ENCODE measurements at places on chromosomes 1 and 21. TPM values are rescaled to one million over a fixed set of nuclear protein-coding genes. Genes with fewer than 3 reads are reported as not detected.
A peak's percentile ranks its signal among the peaks of the same experiment; 100 is the strongest.

GRCh38 chr1:37265786-37266667, 208.4 kb upstream of the ZC3H12A start:
- no peak overlapping the region for H3K4me3 ChIP-seq
- H3K27ac ChIP-seq = no peak overlapping the region
- H3K27me3 ChIP-seq = no peaks in the 10 kb centered on the region

DNA sequence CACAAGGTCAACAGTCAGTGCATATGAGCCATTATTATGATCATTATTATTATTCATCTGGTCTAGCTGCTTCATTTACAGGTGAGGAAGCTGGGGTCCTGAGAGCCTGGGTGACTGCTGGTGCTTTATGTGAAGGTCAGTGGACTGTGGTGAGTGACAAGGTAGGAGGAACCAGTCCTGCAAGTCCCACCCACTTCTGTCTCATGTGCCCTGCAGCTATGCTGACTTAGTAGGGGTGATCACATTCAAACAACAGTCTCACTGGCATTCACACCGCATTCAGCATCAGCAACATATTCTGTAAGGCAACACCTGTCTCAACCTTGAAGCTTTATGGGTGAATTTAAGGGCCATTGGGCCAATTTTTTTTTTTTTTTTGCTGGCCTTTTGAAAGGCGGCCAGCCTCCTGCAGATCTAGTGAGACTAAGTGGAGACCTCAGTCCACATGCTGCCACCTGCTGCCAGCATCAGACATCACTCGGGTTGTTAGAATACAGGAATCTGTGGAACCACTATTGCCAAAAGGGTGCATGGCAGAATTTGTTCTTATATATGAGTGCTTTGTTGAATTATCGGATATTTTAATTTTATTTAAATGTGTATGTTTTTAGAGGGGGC, 59.9 kb upstream of the CACNA1E start:
- no peak overlapping the region for H3K27ac ChIP-seq
- peaks cover 13% of the 10 kb centered on the region for H3K4me1 ChIP-seq
- no peaks in the 10 kb centered on the region for H3K36me3 ChIP-seq

GRCh38 chr1:3520419-3521378, 66.2 kb downstream of the ARHGEF16 start:
- H3K36me3 ChIP-seq = no peaks in the 10 kb centered on the region
- no peaks in the 10 kb centered on the region for H3K27me3 ChIP-seq
- no peak for DNase-seq

The SLC22A15 gene
- total RNA-seq = 0.20 TPM

The BOLA1 gene
- total RNA-seq = 20.3 TPM

- peaks cover 89% of the 10 kb centered on the region for H3K4me1 ChIP-seq
- DNase-seq = no peak
- no peak overlapping the region for H3K4me3 ChIP-seq
- H3K36me3 ChIP-seq = peaks cover 14% of the 10 kb centered on the region
- peak overlapping the region; percentile 78 for H3K27ac ChIP-seq
Measured at GRCh38 chr1:25008192-25008485, 78.1 kb upstream of the RUNX3 start.

The INSRR gene
- total RNA-seq = 0.05 TPM
